ENCODE measurements at places on chromosomes 3 and 15.
A peak's percentile ranks its signal among the peaks of the same experiment; 100 is the strongest.

DNA sequence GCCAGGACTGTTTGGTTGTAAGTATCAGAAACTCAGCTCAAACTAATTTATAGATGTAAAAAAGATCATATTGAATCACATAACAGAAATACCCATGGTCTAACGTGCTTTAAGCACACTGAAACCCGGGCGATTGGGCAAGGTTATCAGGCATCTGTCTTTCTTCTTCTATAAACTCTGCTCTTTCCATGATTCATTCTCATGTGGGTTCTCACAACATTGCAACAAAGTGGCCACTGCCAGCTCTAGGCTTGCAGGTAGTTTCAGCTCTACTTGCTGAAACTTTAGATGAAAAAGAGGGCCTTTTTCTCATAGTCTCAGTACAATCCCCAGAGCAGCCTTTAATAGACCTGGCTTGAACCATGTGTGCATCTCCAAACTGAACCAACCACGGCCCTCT lies 456.1 kb downstream of the MFSD1 start:
- no peak for DNase-seq

DNA sequence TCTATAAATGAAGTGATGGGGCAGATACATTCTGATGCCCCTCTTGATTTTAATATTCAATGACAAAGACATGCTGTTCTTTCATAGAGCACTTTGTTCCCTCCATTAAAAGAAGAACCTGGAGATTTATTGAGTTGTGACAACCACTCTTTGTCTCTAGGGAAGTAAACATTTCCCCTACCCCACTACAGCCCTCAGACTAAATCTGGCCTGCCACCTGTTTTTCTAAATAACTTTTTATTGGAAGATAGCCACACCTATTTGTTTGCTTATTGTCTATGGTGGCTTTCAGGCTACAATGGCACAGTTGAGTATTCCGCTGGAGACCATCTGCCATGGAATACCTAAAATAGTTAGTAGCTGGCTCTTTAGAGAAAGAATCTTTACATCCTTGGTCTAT lies 41.2 kb upstream of the ZNF385D start:
- DNase-seq = no peak

DNA sequence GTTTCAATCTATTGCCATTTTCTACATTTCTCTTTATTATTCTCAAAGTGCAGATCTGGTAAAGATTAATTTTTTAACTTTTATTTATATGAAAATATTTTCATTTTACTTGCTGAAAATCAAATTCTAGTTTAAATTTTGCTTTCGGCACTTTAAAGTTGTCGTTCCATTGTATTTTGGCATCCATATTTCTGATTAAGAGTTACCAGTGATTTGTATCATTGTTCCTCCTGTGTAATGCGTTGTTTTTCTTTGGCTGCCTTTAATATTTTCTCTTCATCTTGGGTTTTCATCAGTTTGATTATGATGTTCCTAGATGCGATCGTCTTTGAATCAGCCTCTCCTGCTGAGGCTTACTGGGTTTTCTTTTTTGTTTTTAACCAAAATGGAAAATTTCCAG lies 97.3 kb downstream of the SPATA16 start:
- DNase-seq = no peak

GRCh38 chr15:39018966-39019365 lies 454.4 kb upstream of the RASGRP1 start:
- no peak for DNase-seq

DNA sequence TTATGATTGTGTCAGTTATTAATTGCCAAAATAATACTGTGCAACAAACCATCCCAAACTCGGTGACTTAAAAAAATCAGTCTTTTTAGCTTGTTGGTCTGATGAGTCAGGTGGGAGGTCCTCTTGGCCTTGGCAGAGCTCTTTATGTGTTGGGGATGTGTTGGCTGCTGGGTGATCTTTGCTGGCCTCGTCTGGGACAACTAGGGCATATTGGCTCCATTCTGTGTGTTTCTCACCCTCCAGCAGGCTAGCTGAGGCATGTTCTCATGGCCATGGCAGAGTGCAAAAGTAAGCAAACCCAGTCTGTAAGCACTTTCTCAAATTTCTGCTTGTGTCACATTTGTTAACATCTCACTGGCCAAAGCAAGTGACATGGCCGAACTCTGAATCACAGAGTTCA lies 251.6 kb downstream of the RPLP1 start:
- DNase-seq = no peak

- peak; percentile 39 for DNase-seq
Observed at GRCh38 chr3:188683032-188683521, 488.7 kb upstream of the TPRG1 start.

DNA sequence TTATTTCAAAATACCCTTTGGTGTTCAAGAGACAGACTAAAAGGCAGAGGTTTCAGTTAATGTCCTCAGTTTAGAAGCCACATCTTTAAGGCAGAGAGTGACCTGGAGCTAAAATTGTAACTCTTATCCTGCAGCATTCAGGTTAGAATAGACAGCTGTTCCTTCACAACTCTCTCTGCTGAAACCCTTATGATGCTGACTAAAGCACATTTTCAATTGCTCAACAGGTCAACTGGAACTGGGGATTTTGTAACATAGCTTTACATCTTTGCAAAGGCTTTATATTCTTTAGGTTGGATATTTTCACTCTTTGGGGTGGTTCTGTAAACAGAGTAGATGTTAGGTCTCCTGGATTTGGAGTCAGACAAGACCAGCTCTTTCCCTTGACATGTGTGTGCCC lies 20.3 kb upstream of the PLSCR4 start:
- DNase-seq = no peak

DNA sequence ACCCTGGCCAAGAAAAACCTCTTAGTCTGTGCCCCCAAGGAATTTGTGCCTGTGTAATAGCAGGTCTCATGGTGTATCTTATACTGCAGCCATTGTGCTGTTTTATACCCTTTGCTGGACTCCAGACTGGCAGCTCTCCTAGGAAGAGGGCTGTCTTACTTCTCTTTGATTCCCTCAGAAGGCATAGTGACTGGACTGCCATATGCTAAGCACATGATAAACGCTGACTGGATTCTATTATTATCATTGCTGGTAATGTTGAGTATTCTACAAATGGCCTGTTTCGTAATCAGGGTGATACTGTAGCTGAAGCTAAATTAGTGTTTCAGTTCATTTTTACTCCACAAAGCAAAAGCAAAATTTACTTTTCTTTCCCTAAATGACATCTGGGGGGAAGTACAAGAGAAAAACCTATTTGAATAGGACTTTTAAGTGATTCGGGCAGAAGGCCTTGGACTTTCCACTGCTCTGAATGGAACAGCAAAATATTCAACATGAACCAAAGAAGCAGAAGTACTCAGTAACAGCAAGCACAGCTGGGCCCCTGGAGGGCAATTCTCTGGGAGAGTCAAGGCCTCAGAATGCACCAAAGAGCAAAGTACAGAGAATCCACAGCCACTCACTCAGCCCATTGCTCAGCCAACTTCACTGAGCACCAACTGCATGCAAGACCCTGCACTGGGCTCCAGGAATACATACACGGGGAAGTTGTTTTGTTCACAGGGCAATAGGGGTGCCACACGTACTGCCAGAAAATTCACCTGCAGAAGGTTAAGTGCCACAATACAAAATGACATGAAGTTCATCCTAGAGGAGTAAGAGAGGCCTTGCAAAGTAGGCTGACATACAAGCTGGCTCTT lies 7.9 kb upstream of the BCL2A1 start:
- DNase-seq = no peak

DNA sequence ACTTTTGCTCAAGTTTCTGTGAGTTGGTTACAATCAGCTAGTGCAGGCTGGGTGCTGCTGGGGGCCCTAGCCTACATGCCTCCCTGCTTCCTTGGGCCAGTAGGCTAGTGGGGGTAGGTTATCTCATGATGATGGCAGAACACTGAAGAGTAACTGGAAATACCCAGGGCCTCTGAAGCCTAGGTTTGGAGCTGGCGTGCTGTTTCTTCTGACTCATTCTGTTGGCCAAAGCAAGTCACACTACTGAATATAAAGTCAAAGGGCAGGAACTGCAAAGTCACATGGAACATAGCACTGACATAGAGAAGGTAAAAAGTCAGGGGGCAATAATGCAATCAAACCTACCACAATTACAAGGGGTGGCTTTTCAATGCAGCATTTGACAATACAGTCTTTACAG lies 34.5 kb downstream of the RASGRP1 start:
- peak; percentile 46 for DNase-seq

DNA sequence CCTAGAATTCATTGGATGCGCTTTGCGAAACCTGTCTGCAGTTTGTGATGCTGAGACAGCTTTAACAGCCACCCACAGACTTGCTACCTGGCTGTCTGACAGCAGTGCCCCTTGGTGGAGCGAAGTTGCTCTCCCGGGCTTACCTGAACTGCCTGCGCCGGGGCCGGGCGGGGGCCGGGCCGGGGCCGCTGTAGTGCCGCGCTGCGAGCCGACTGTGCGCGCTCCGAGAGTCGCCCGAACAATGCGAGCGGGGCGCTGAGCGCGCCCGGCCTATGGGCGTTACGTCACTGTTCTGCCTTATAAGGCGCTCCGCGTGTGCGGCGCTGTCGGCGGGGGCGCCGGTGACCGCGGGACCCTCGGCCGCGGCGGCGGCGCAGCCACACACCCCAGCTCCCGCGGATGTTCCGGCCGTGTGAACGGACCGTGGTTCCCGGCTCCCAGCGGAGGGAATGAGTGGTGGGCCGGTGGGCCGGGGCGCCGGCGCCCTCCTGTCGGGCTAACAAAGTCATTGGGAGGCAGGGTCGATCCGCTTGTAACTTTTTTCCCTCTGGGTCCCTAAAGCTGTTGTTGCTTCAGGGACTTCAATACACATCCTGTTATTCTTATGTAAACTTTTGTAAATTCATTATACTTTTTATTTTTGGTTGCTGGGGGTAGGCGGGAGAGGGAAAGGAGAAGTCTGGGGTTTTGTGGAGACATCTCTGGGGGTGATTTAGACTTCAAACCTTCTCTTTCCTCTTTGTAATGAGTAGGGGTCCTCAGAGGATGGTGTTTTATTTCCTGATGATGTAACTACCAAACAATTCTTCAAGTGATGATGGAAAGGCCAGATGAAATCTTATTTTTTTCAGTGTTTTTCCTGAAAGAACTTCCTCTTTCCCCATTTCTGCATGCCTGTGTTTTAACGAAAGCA lies 58.5 kb downstream of the CMSS1 start:
- DNase-seq = peak; percentile 69

- no peak for DNase-seq
Observed at GRCh38 chr3:53274938-53275605, 19.2 kb upstream of the TKT start.

GRCh38 chr3:94009608-94010007 lies 18.8 kb downstream of the STX19 start:
- DNase-seq = no peak

DNA sequence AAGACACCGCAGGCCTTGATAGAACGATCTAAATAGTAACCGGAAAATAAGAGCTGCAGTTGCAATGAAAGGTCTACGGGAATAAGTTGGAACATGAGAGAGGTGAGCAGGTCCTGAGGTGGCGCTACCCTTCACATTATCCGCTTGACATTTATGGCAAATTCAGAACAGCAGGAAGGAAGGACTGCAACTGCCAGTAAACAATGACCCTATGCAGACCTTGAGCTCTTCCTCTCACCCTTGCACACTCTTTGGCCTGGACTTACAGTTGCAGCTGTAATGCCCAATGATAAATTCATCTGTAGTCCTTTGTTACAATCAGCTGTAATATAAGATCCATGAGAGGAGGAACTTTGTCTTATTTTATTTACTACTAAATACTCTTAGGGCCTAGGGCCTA lies 32.3 kb upstream of the TRIM59 start:
- DNase-seq = no peak

GRCh38 chr3:121836064-121836463 lies 1.1 kb downstream of the EAF2 start:
- no peak for DNase-seq

GRCh38 chr3:105997800-105998526 lies 129.2 kb upstream of the CBLB start:
- no peak for DNase-seq

GRCh38 chr15:95888762-95889161 lies 441.7 kb upstream of the NR2F2 start:
- DNase-seq = no peak

DNA sequence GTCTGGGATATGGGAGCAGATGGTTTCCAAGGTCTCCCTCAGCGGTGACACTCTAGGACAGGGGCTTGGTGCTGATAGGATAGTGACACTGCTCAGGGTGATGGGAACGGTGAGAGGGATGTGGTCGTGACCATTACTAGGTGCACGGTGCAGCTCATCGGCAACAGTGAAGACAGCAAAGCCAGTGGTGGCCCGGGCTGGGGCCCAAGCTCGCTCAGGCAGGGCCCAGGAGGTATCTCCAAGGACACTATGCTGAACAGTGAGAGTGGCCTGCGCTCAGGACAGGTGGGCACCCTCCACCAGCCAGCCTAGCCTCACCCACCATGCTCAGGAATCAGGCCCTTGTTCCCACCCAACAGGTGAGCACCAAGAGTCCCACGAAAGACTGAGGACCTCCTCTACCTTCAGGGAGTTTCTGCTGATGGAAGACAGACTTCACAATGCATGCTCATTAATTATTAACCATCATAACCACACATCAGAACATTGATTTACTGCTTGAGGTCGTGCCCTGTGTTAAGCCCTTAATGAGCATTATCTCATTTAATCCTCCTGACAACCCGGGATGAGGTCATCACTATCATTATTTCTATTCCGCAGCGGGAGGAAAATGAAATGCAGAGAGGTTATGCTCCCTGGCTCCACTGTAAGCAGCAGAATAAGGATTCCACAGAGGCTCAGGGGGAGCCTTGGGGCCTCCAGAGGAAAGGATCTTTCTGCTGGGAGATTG lies 269.4 kb downstream of the UACA start:
- no peak for DNase-seq

- no peak for DNase-seq
Observed at GRCh38 chr15:68874788-68875187, 54.1 kb upstream of the ANP32A start.

- DNase-seq = no peak
Observed at GRCh38 chr15:68792901-68793766, 27.6 kb downstream of the ANP32A start.

- DNase-seq = peak; percentile 63
Observed at GRCh38 chr15:65916664-65917406, 47.5 kb downstream of the RAB11A start.

DNA sequence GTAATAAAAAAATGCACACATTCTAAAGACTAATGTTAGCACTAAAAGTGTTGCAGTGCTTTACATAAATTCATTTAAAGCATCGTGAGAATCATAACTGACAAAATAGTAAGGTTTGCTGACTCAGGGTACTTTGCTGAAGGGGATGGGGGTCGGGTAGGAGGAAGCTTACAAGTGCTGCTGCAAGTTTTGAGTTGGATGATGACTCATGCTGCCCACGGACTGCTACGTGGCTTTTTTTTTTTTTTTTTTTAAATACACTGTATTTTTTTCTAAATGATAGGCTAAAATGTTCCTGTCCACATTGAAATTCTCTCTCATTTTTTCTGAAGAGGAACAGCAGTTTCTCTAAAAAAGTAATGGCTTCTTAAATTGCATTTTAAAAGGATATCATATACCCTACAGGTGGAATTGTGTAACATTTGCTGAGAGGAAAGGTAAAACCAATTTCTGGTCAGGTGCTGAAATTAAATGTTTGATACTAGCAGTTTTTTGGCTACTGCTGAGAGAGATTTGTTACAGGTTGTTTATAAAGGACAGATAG lies 2.2 kb downstream of the MAPK6 start:
- peak; percentile 65 for DNase-seq

- no peak for DNase-seq
Observed at GRCh38 chr3:174862666-174863065, 3.5 kb downstream of the NAALADL2 start.

- no peak for DNase-seq
Observed at GRCh38 chr3:119924111-119925094, 142.5 kb downstream of the NR1I2 start.

Measured in stimulated activated naive CD8-positive, alpha-beta T cell treated with anti-CD3 and anti-CD28 coated beads, Interleukin-15, Interleukin-2, amounts not matched to agents 100 U/mL and 50 U/mL, for 24 hours (primary cell).